ENCODE measurements at places on chromosomes 16 and 17.
A peak's percentile ranks its signal among the peaks of the same experiment; 100 is the strongest.

DNA sequence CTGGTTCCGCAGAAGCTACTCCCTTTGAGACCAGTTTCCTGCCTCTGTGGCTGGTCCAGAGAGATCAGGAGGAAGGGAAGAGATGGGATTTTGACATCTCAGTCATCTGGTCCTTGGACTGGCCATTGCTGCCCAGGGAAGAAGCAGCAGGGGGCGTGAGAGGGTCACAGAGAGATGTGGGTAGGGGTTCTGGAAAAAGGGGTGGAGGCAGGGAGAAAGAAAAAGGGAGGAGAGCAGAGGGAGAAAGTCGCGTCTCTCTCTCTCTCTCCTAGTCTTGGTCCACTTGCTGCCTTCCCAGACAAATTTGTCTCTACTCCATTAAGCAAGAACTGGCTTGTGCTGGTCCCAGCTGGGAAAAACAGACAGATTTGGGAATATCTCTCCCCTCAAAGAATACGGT lies 4.4 kb downstream of the SHBG start:
- DNase-seq, result no peak

- no peak for DNase-seq
Observed at GRCh38 chr16:67451061-67451703, 20.3 kb downstream of the HSD11B2 start.

- peak; percentile 85 for DNase-seq
Observed at GRCh38 chr17:20908313-20909267, 134.2 kb downstream of the USP22 start.

DNA sequence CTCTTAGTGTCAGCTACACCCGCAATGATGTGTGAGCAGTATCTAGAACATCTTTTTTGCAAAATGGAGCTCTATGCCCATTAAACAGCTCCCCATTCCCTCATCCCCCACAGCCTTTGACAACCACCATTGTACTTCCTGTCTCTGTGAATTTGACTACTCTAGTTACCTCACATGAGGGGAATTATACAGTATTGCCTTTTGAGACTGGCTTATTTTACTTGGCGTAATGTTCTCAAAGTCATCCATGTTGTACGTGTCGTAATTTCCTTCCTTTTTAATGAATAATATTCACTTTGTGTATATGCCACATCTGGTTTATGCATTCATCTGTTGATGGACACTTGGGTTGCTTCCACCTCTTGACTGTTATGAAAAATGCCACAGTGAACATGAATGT lies 23.2 kb upstream of the CCL22 start:
- DNase-seq, result no peak

GRCh38 chr17:17413215-17413792 lies 63.5 kb upstream of the MED9 start:
- DNase-seq, result no peak

DNA sequence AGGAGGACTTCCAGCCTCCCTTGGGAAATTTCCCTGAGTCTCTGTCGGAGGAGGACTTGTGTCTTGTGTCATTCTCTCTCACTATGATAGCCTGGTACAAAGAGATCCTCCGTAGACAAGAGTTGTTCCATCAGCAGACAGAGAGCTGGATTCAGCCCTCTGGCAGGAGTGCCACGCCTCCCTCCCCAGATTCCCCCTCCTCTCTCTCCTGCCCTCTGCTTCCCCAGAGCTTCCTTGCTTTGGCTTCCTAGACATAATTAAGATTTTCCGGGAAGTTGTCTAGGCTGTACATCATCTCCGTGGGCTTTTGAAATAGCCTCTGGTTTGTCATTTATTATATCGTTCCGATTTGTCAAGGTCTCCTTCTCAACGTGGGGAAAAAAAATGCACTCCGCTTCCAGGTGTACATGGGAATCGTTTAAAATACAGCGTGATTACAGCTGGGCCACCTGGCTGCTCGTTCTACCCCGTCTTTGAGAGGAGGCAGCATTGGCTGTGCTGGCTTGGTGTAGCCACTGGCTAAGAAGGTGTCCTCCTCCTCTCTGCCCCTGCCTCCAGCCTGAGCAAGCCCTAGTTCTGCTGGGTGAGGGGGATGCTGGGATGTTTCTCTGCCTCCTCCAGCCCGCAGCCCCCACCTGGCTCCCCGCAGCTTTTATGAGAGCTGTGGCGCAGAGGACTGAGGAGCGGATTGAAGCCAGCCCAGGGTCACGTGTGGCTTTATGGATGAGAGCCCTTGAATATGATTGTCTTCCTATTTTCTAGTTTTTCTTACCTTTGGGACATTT lies 282.5 kb downstream of the SNX29 start:
- DNase-seq, result no peak

- DNase-seq, result no peak
Observed at GRCh38 chr17:51805765-51806164, 352.7 kb downstream of the CA10 start.

DNA sequence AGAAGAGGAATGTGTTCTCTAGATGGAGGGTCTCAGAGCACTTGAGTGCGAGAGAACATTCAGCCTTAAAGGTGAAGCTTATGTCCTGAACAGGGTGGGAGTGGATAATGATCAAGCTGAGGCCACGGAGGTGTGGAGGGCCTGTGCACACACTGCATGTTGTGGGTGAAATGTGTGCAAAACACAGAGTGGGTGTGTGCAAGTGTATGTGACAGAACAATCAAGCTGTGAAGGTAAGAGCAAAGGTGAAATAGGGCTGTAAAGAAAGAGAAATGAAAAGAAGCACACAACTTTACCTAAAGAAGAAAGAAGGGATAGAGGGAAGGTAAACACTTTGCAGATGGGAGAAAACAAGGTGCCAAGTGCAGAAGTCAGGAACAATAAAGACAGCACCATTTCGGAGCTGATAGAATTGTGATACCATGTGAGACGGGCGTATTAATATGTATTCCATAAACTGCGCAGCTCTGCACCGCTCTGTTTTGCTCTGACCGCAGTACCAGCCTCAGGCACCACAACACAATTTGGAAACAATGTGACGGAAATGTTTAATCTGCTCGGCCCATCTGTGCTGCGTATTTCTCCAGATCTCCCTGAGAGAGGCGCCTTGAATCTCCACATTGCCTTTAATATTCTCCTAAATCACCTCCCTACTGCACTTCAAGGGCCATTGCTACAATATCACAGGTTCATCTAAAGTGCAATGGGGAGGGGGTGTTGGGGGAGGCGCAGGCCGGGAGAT lies 40.6 kb downstream of the SNX11 start:
- no peak for DNase-seq

GRCh38 chr17:70172449-70172848 lies 3.1 kb downstream of the KCNJ2 start:
- DNase-seq, result no peak

DNA sequence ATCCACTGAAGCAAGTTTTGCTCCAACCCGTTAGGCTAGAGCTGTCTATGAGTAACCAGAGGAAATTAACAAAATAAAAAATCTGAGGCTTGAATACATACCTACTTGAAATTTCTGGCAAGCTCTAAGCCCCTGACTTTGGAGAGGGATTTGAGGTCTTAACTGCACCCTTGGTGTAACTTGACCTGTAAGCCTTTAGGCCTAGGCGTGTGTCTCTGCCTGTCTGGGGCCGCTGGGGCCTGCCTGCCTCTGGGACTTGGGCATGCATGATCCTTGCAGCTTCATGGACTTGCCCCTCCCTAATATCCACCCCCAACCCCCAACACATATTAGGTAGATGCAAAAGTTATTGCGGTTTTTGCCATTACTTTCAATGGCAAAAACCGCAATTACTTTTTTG lies 3.7 kb upstream of the CDC42EP4 start:
- no peak for DNase-seq

DNA sequence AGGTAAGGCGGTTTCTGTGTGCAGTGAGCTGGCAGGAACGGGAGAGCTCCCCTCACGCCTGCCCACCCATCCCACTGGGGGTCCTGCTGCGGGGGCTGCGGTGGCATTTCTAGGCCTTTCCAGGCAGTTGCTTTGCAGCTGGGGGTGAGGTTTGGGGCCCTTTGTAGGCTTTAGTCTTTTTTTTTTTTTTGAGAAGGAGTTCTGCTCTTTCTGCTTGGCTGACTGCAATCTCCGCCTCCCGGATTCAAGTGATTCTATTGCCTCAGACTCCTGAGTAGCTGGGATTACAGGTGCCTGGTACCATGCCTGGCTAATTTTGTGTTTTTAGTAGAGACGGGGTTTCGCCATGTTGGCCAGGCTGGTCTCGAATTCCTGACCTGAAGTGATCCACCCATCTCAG lies 11.1 kb downstream of the TSC2 start:
- no peak for DNase-seq

DNA sequence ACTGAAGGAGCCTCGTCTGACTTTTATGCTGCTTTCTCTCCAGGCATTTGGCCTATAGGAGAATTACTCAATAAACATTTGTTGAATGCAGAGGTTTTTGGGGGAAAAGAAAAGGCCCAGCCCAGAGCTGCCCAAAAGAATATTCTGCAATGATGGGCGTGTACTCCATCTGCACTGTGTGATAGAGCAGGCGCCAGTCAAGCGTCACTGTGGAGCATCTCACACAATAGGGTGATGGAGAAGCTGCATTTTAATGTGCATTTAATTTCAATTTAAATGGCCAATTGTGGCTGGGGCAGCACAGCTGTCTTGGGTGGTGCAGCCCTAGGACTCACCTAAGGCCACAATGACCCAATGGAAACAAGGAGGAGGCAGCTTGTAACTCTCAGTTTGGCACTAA lies 20.6 kb downstream of the GLYR1 start:
- no peak for DNase-seq

DNA sequence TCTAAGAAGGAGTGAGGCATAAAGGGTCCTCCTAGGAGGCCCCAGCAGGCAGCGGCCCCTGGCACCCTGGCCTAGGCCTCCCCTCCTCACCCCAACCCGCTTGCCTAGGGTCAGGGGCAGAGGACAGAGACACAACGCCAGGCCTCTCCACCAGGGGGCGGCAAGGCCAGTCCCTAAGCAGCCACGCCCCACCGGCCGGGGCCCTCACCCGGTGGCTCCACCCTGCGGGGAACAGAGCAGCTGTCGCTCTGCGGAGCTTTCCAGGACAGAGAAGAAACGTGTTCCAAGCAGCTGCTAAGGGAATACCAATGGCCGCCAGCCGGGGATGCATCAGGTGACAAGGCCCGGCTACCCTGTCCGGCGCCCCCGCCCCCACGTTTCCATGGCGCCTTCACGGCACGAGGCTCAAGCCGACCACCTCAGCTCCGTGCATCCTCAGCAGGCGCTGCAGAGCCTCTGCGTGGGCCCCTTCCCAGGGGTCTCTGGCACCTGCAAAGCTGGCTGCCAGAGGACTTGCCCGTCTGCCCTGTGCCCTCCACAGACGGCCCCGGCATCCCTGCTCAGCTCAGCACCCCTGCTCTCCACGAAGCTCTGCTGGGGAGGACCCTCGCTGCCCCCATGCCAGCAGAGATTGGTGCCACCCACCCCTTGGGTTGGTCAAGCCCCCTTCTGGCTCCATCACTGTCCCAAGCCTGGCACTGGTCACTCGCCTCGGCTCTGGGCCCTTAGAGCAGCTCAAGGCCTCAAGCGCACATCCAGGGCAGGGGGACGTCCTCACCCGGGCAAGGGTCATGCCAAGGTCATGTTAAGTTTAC lies 5.6 kb downstream of the ZNF598 start:
- DNase-seq, result peak; percentile 86

GRCh38 chr16:9929836-9930235 lies 252.4 kb downstream of the GRIN2A start:
- no peak for DNase-seq

- DNase-seq, result no peak
Observed at GRCh38 chr17:30161601-30162000, 45.0 kb downstream of the NSRP1 start.

- no peak for DNase-seq
Observed at GRCh38 chr17:8720596-8720995, 24.0 kb downstream of the CCDC42 start.

GRCh38 chr17:10126276-10126615 lies 72.2 kb downstream of the GAS7 start:
- peak; percentile 22 for DNase-seq

- DNase-seq, result no peak
Observed at GRCh38 chr17:75808905-75809621, 24.5 kb downstream of the UNK start.

GRCh38 chr17:73290399-73291259 lies 21.2 kb downstream of the CDC42EP4 start:
- no peak for DNase-seq

DNA sequence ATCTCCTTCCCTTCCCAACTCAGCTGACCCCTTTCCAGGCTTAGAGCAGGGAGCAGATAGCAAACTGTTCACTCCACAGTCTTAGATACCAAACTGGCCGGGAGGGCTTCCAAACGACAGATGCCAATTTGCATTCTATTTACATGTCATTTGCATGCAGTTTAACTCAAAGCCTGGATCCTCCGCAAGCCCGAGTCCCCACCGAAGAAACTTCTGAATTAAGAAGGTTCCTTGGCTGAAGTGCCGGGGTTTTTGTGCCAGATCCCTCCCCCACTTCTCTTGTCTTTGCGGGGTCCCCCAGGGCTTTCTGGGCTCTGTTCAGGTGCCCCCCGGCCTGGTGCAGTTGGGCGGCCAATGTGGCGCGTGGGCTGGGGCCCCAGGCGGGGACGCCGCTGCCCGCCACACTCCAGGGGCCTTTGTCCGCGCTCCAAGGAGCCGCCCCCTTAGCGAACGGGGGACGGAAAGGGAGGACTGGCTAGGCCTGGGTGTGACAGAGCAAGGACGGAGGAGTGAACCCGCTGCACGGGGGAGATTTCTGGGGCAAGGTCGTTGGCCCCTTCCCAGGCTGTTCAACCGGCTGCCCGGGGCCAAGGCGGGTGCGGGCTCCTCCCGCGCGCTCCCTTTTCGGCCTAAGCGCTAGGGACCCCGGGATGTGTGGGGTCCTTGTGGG lies 1.2 kb downstream of the GPRC5B start:
- peak; percentile 38 for DNase-seq

DNA sequence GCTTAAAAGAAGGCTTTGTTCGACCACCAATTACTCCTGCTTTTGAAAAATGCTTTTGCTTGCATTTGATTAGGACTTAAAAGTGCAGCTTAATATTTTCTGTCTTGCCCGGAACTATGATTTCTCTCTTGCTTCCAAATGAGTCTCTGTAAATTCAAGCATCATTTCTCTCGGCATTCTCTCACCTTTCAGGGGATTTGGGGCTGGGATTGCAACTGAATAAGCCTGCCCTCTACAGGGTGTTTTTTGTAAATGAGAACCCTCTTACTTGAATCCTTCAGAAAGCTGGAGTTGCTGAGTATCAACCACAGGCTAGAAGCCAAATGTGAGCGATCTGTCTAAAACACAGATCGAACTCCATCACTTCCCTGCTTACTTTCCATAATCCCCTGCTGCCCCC lies 234.6 kb downstream of the TMEM114 start:
- no peak for DNase-seq
